Upper lobe of left lung (tissue), 6 donors: ENCODE measurements at places on chromosomes 2 and 18.
A peak's percentile ranks its signal among the peaks of the same experiment; 100 is the strongest.

- H3K4me3 ChIP-seq = peak overlapping the region; percentile 26
- peak; percentile 45 for DNase-seq
Observed at GRCh38 chr2:160952464-160953254, 207.6 kb upstream of the TANK start.

DNA sequence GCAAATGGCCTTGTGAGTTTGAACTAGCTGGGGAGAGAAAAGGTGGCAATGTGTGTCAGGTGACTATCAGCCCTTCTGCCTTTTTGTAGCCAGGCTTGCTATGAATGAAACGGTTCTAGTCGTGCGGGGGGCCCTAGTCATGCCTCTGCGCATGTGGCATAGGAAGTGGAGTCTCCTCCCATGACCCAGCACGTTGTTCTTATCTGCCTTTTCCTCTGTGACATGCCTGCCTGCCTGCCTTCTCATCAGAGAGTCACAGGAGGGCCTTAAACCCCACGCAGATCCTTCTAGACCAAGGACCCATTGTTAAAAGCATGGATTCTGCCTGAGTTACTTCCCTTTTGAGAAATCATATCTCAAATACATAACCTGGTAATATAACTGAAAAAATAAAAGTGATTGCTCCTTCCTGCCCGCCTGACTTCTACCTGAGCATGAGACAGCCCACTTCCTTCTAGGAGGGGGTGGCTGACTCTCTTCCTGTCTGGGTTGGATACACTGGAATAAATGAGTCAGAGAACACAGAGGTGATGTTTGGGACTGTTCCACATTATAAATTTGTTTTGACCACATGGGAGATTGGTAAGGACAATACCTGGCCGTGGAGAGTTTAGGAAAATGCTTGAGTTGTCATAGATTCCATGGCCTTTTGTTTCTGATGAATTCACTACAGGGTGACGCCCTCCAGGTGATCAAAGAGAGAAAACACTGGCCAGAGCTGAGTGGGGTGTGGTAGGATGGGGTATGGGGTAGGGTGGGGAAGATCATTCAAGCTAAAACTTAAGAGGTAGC, 49.8 kb downstream of the FBLN7 start:
- H3K27ac ChIP-seq = no peak overlapping the region
- no peak for DNase-seq
- peaks cover 2% of the 10 kb centered on the region for H3K4me1 ChIP-seq
- H3K4me3 ChIP-seq = no peak overlapping the region

- no peak overlapping the region for H3K4me3 ChIP-seq
- H3K27ac ChIP-seq = no peak overlapping the region
- no peaks in the 10 kb centered on the region for H3K27me3 ChIP-seq
- DNase-seq = no peak
Observed at GRCh38 chr2:238813109-238813508, 34.8 kb upstream of the TWIST2 start.

DNA sequence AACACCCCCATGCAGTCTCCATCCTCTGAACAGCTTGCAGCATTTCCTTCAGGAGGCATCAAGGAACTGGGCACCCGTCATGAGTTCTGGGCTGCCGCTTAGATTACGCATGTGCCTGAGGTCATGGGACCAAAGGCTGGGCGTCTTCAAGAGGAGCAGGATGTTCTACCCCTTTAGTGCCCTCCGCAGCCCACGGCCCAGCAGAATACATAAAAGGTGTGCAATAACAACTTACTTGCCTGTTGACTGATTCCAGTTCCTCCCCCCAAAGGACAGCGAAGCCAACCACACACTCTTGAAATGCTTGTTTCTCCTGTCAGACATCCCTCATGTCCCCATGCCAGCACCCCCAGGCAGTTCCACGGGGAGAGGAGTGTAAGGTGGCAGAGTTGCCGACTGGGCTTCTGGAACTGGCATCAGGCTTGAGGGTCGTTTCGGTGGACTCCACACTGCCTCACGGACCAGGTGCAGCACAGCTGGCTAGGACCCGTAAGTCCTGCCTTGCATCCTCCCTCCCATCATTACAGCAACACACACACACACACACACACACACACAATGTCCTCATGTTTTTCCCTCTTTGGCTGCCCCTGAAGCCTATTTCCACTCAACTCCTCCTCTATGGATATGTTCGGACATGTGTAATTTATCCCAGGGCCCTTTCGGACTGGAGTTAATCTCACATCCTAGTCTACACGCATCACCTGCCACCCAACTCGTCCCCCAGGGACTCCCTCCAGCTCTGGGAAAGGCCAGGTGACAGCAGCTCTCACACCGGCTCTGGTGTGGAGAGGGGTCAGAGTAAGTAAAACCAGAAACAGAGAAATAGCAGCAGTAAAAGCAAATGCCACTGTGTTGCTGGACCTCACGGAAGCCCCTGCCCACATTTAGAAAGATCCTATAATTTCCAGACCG, 200.7 kb downstream of the BCL11A start:
- H3K4me1 ChIP-seq = no peaks in the 10 kb centered on the region
- no peak for DNase-seq
- H3K27ac ChIP-seq = no peak overlapping the region
- no peaks in the 10 kb centered on the region for H3K36me3 ChIP-seq
- no peaks in the 10 kb centered on the region for H3K27me3 ChIP-seq
